ENCODE measurements at places on chromosomes 5 and 9.

- DNase-seq: peak; percentile 47
Observed at GRCh38 chr9:135248111-135248510, 160.6 kb downstream of the OLFM1 start.

DNA sequence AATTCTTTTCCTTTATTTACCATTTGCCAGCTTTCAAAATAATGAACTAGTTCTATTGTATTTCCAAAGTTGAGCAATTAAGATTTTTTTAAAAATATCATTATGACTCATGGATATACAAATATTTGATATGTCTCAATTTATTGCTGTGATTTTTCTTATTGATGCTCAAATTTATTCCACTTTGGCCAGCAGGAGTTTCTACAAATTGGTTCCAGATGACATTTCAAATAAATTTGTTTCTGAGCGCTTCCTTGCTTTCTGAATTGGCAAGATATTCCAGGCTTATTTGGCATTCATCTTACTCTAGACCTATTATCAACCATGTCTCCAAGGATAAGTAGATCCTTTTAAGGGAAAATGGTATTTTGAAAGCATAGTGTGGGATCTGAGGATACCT, 58.5 kb upstream of the TJP2 start:
- DNase-seq: no peak

DNA sequence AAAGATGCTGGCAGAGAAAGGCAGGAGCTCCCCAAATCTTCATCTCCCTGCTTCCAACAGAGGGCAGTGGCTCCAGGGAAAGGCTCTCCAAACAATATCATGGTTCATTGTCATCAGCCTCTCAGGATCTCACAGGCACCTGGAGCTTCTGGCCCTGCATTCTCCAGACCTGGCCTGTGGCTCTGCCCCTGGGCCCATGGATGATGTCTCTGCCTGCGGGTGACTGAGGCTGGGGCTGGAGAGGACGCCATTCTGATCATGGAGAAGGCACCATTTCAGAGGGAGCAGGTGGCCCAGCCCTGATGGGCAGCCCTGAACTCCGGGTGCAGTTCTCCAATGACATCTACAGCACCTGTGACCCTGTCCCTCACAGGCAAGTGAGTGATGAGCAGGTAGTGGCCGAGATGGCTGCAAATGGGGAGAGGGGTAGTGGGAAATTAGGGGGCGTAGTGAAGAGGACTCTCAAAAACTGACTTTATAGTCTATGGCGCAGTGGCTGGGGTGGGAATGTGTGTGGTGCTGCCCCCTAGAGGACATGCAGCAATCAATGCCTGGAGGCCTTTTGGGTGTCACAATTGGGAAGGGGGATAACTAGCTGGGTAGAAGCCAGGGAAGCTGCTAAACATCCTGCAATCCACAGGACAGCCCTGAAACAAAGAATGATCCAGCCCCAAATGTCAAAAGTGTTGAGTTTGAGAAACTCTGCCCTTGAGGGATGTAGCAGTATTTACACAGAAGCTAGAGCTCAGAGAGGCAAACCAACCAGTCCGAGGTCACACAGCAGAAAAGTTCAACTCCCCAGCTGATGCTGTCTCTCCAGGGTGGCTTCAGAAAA, 3.2 kb downstream of the SH3PXD2B start:
- DNase-seq: peak; percentile 81

DNA sequence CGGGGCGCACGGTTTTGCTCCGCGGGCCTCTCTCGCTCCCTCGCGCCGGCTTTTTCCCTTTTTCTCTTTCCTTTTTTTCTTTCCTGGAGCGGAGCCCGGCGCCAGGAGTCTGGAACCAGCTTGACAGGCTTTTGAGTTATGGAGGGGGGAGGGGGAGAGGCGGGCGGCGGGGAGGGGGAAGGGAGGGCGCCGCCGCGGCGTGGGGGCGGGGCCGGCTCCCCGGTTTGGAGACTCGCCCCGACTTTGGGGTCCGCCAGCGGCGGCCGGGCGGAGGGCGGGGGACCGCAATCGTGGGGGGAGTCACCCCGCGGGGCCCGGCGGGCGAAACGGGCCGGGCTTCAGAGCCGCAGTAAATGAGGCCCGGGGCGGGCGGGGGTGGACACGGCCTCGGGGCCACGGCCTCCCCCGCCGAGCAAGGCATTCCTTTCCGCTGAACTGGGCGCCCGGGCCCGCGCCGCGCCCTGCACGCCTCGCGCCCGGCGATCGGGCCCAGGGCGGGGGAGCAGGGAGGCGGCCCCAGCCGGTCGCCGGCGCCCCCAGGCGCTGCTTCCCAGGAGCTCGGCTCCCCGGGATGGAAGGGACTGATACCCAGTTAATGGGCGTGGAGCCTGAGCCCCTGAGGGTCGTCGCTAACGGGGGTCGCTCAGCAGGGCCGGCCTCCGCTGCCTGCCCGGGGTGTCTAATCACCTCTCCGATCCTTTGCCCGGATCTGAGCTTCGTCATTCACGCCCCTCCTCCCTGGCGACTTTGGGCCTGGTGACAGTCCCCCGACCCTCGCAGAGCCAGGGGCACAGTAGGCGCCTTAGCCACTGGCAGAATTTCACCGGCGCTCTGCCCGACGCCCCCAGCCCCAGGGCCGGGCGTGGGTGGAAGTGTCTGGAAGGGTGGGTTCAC, 138.1 kb downstream of the C9orf50 start:
- DNase-seq: peak; percentile 70

- DNase-seq: no peak
Observed at GRCh38 chr9:121685146-121685794, 33.8 kb downstream of the DAB2IP start.

- no peak for DNase-seq
Observed at GRCh38 chr5:68441309-68442073, 225.9 kb downstream of the PIK3R1 start.

GRCh38 chr5:149283626-149284480, 12.2 kb downstream of the AFAP1L1 start:
- DNase-seq: no peak

DNA sequence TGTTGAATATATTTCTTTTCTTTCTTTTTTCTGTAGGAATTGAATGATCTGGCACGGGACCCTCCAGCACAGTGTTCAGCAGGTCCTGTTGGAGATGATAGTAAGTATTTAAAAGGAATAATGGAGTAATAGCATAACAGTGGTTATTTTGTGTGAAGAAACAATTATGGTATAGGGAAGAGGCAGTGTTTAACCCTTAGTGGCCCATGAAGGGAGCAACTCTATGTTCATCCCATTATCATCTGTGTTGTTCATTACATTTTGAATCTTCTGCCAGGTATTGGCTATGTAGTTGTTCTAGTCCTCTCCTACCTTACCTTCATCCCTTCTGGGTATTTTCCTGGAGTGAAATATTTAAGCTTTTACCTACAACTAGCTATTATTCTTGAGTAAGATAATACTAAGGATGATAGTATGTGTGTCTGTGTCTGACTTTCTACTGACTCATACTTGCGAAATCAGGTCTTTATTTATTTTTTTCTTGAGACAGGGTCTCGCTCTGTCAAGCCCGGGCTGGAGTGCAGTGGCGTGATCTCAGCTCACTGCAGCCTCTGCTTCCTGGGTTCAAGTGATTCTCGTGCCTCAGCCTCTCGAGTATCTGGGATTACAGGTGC, 39.3 kb downstream of the UBE2D2 start:
- DNase-seq: no peak

GRCh38 chr9:117535434-117535833, 120.6 kb upstream of the ASTN2 start:
- DNase-seq: no peak

GRCh38 chr5:132203464-132203818, 24.2 kb downstream of the P4HA2 start:
- DNase-seq: no peak

GRCh38 chr9:86202338-86202882, 57.0 kb downstream of the C9orf153 start:
- DNase-seq: peak; percentile 37

- DNase-seq: no peak
Observed at GRCh38 chr9:98428454-98428853, 173.0 kb upstream of the TBC1D2 start.

GRCh38 chr5:32443145-32443540, 1.4 kb downstream of the ZFR start:
- DNase-seq: no peak

DNA sequence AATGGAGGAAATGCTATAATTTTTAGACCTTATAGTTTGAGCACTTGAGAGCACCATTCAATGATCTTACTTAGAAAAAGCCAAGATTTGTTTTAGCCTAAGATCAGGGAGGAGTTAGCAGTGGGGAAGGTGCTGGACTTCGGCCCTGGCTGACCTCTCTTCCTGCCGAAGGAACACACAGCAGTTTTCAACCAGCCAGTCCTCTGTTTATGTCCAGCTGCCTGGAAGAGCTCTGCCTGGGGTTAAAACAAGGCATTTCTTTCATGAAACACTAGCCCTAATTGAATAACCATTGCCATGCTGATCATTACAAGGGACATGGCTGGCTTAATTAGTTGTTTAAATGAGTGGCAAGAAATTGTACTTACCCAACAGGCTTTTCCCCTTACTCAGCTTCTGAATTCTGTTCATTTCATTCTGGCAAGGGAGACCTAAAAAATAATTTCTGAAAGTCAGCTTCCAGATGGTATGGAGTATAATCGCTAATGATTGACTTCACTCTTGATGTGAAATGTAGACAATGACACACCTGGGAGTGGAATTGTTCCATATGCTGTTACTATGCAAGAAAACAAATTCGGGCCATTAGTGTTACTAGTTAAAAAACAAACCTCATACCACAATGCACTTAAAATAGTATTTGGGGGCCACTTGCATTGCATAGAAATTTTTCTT, 514.2 kb downstream of the SPOCK1 start:
- peak; percentile 23 for DNase-seq

GRCh38 chr5:78245136-78245535, 49.4 kb downstream of the AP3B1 start:
- peak; percentile 62 for DNase-seq

DNA sequence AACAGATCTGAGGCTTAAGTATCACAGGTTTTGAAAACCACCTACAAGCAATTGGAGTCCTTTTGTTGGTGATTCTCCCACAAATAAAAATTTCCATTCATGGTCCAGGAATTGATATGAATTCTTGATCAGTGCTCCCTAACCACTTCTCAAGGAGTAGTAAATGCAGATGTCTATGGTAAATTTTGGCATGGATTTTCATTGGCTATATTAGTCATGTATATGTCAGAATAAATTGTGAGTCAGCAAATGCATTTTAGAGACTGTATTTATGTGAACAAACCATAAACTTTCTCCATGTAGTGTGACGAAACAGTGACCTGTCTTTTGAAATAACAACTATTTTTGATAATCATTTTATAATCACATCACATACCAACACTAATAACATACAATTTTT, 611.1 kb downstream of the HTR1A start:
- DNase-seq: no peak

DNA sequence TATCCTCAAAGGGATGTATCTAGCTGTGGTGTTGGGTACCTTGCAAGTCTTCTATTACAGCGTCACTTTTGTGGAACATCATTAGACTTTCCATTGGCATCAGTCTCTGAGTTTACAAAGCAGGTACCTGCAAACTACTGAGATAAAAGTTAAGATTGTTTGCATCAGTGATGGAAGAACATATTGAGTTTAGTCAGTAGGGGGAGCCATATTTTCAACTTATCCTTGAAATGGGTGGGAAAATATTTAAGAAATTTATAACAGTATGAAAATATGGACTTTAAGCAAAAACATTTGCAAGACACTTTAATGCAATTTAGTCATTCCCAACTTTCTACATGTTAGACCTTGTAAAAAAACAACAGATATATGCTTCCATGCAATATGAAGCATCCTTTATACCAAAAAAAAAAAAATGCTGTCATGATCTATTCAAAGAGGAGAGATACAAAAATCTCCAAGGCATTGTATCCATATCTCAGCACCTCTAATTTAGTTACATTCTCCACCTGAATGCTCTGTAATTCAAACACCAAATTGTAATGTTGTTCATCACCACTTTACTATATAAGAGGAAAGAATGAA, 98.6 kb upstream of the ADAMTS19 start:
- DNase-seq: no peak

- DNase-seq: no peak
Observed at GRCh38 chr5:67373518-67373917, 176.9 kb upstream of the CD180 start.

GRCh38 chr5:161431963-161432362, 114.6 kb downstream of the GABRB2 start:
- DNase-seq: no peak

DNA sequence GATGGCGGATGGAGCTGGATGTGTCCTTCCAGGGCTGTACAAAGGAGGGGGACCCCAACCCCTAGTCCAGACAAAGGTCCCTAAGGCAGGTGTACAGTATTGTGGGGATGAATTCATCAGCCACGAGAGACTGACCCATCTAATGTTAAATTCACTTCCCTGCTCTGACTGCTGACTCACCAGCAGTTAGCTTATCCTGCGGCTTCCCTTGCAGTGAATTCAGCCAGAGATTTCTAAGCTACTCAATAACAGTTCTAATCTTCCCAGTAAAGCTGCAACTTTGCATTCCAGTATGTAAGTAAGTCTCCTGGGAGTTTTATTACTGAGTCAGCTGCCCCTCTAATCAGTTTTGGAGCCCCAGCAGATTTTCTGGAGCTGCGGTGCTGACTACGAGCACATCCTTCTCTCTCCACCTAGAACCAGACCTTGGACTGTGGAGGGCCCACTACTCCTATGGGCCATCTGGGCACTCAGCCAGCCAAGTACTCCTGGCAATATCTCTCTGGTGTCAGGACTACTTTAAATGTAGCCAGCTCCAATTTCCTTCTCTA, 16.1 kb downstream of the B4GALT1 start:
- DNase-seq: peak; percentile 49

DNA sequence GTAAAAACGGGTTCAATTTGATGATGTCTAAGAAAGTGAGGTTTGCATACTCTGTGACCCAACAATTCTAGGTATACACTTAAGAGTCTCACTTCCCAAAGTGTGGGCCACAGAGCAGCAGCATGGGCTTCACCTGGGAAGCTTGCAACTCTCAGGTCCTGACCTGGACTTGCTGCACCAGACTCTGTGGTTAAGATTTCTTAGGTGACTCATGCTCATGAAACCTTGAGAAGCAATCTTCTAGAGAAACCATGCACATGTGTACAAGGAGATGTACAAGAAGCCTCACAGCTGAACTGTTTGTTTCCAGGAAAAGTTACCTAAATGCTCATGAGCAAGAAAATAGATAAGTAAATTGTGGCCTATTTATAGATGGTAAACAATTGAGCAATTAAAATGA, 30.0 kb downstream of the DNAJC21 start:
- no peak for DNase-seq

DNA sequence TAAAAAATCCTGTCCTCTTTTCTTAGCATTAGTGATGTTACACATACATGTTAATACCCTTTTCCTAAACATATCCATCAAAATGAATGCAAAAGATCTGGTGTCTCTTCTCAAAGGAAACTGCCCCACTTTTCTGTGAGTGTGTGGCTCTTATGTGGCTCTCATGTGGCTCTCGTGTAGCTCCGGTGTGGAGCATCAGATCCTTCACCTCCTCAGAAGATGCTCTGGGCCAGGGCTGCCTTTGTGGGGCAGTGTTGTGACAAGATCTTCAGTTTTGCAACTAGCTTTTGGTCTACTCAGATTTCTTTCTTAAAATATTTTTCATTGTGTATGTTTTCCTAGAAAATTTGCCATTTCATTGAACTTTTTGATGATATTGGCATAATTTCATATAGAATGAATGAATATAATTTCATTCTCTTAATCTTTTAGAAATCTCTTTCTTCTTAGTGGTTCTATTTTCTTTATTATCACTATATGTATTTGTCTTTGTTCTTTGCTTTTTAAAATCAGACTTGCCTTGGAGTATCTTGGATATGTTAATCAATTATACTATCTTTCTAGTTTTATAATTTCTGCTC, 19.4 kb downstream of the GARNL3 start:
- no peak for DNase-seq

- no peak for DNase-seq
Observed at GRCh38 chr9:98886691-98887229, 56.9 kb upstream of the COL15A1 start.

All from ELF-1 (cell line).